ENCODE measurements at places on chromosomes 4 and X. TPM values are rescaled to one million over a fixed set of nuclear protein-coding genes. Genes with fewer than 3 reads are reported as not detected.

UCHL1 gene
- 0.30 TPM for total RNA-seq

SOWAHB gene
- total RNA-seq, result not detected

MFSD8 gene
- 21.8 TPM for total RNA-seq

CXCL10 gene
- 0.77 TPM for total RNA-seq

IL13RA1 gene
- total RNA-seq, result not detected

MTMR8 gene
- 4.9 TPM for total RNA-seq

TMSB15B gene
- total RNA-seq, result 7.2 TPM

F8A3 gene
- total RNA-seq, result 25.3 TPM

UGT2B11 gene
- not detected for total RNA-seq

HPGD gene
- 1.6 TPM for total RNA-seq

BANK1 gene
- total RNA-seq, result 0.11 TPM

ZNF280C gene
- total RNA-seq, result 5.7 TPM

PLK4 gene
- total RNA-seq, result 47.6 TPM

P2RY8 gene
- total RNA-seq, result 126 TPM

CT83 gene
- not detected for total RNA-seq

STPG2 gene
- not detected for total RNA-seq

GABRE gene
- not detected for total RNA-seq

GATA1 gene
- total RNA-seq, result not detected

AADAT gene
- not detected for total RNA-seq

VSIG4 gene
- not detected for total RNA-seq

NKX3-2 gene
- not detected for total RNA-seq

RAI2 gene
- total RNA-seq, result not detected

HSD17B13 gene
- total RNA-seq, result 0.25 TPM

ZNF732 gene
- not detected for total RNA-seq

SPANXN4 gene
- not detected for total RNA-seq

SPANXN3 gene
- not detected for total RNA-seq

VCX3B gene
- not detected for total RNA-seq

TTC29 gene
- total RNA-seq, result not detected

SSX3 gene
- not detected for total RNA-seq

NXF2 gene
- total RNA-seq, result not detected

TMEM156 gene
- 20.5 TPM for total RNA-seq

ADH6 gene
- not detected for total RNA-seq

NLGN4X gene
- not detected for total RNA-seq

PRKG2 gene
- 0.98 TPM for total RNA-seq

SERPINA7 gene
- total RNA-seq, result not detected

PPA2 gene
- 59.2 TPM for total RNA-seq

IRF2 gene
- total RNA-seq, result 74.8 TPM

IBSP gene
- not detected for total RNA-seq

FAAH2 gene
- total RNA-seq, result 4.2 TPM

TCEAL6 gene
- not detected for total RNA-seq
